ENCODE measurements at places on chromosomes 2 and 18.

DNA sequence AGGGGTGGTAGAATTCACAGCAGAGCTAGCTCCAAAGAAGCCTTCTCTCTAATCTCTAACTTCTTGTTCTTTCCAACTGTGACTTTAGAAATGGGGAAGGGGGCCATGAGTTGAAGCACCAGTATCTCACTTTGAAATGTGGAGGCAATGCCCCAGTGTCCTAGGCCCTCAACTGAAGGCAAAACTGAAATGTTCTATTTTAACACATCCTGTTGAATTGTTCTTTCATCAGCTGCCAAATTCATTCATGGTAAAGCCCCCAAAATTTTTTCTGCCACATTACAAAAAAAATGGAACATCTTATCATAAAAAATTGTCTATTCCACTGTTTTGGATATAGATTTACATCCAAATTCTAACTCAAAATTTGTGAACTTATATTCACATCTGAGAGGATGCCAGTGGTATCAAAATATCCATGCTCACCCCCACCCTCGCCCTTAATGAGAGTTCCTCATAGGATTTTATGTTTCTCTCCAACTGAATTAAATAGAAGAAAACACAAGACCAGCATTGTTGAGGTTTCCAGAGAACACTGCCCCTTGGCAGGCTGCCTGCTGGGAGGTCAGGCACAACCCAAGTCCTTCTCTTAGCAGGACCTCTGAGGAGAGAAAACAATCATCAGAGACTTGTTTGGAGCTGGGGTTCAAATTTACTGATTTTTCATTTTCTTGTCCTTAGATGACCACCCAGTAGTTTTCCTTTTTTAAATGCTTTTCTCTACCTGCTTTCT lies 147.4 kb upstream of the PGAP1 start:
- DNase-seq = no peak

DNA sequence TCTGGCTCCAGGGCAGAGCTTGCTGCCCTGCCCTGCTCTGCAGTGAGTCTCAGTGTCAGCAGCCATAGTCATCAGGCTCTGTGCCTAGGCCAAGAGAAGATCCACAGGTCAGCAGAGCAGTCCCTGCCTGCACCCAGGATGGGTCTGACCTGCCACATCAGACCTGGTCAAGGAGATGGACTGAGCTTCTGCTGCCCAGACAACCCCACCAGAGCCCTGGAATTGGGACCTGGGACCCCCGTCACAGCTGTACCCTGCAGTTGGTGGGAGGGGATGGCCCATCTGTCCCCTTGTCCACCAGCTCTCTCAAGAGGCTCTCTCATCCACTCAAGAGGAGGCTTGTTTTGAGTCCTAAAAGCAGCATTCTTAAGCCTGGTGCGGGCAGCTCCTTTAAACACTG lies 142.6 kb downstream of the TFCP2L1 start:
- no peak for DNase-seq

DNA sequence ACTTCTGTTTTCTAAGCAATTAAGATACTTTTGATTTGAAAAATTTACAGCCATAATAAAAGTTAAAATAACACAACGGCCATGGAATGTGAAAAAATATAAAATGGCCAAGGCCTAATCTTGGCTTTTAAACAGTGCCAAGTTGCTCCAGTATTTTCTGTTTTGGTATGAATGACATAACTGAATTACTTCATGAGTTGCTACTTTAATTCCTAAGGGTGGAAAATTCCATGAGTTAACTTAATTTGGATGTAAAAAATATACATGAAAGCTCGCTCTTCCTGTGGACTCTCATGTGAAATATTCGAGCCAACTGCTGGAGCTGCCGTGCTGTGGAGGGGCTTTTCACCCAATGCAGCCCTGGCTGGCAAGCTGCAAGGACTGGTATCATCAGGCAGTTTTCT lies 286.0 kb upstream of the CCDC68 start:
- no peak for DNase-seq

DNA sequence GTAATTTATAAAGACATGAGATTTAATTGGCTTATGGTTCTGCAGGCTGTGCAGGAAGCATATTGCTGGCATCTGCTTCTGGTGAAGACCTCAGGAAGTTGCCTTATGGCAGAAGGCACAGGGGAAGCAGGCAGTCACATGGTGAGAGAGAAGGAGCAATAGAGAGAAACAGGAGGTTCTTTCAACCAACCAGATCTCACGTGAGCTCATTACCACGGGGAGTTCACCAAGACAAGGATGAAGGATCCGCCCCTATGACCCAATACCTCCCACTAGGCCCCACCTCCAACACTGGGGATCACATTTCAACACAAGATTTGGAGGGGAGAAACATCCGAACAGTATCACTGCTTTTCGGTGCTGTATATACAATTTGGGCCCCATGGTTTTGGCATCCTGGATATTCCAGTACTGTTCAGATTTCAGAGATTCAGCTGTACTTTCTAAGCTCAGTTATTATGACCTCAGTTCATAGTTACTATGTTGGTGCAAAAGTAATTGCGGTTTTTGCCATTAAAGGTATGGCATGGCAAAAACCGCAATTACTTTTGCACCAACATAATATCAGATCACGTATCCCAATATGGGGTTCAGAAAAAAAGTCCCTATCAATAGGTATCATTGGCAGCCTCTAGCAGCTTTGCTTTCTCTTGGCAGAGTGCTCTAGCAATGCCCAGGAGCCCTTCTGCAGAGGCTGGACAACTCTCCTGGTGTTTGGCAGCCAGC lies 189.6 kb upstream of the SIX3 start:
- no peak for DNase-seq

- DNase-seq = no peak
These were observed 15.6 kb downstream of the COLEC12 start for GRCh38 chr18:484749-485464.

DNA sequence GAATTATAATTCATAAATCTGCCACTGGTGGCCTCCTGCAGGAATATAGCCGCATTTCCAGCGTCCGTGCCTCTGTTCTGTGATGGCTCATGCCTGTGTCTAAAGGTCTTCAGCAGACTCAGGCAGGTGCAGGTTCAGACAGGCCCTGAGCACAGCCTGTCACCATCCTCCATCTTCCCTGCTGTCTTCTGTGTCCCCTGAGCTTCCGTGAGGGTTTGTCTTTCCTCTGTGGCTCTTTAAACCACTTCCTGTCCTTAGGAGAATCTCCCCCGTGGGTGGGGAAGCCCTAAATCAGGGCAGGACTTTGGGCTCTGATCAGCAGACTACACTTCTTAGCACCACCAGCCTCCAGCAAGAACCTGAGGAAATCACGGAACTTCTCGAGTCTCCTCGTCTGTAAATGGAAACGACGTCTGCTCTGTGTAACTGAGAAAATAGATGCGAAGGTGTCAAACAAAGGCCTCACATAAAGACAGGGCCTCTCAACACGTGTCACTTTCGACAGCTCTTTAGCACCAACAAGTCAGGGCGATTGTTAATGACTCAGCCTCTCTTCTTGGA lies 24.1 kb upstream of the NFATC1 start:
- peak; percentile 74 for DNase-seq

- no peak for DNase-seq
These were observed 56.4 kb downstream of the NPAS2 start for GRCh38 chr2:100876231-100876860.

GRCh38 chr18:35158728-35159450 lies 81.9 kb upstream of the ZNF397 start:
- DNase-seq = peak; percentile 77

GRCh38 chr2:144099780-144100377 lies 420.0 kb downstream of the ZEB2 start:
- no peak for DNase-seq

- DNase-seq = no peak
These were observed 3.3 kb upstream of the TANC1 start for GRCh38 chr2:158965107-158965506.

- DNase-seq = no peak
These were observed 32.4 kb upstream of the PPM1B start for GRCh38 chr2:44136252-44136651.

- no peak for DNase-seq
These were observed 31.7 kb downstream of the EN1 start for GRCh38 chr2:118815731-118816130.

GRCh38 chr2:161190050-161190449 lies 29.8 kb downstream of the TANK start:
- no peak for DNase-seq

DNA sequence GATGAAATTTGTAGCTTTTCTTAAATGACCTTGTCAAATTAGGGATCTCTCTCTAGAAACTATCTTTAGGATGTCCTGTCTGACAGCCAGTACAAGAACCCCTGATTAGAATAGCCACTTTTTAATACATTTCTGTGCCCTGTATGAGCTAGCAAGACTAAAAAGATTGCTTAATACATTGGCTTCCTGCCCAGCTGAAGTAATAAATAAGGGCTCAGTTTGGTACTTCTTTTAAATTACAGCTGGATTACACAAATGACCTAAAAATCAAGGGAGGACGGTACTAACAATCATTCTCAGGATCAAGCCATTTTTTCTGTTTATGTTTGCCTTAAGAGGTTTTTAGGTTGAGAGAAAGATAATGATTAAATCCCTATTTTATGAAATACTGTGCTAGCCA lies 11.6 kb upstream of the OLA1 start:
- DNase-seq = no peak

DNA sequence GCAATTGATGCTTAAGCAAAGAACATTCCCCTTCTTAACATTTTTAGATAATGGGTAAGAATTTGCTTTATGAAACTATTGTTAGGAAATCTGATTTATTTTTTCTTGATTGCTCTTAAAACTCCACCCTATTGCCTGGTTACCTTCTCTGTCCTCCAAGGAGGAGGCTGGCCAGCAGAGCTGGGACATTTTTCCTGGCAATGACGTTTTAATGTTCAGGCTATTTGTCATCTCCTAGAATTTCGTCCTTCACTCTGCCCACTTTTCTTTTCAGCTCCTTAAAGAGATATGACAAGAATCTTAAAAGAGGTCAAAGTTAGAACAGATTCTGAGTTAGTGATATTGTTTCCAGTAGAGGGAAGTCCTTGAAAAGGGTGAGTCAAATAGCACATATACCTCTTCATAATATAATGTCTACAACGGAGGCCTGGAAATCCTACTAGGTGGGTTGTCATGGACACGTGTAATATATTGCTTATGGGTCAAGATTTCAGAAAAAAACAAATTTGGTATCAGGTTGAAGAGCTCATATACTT lies 141.0 kb downstream of the CMPK2 start:
- no peak for DNase-seq

DNA sequence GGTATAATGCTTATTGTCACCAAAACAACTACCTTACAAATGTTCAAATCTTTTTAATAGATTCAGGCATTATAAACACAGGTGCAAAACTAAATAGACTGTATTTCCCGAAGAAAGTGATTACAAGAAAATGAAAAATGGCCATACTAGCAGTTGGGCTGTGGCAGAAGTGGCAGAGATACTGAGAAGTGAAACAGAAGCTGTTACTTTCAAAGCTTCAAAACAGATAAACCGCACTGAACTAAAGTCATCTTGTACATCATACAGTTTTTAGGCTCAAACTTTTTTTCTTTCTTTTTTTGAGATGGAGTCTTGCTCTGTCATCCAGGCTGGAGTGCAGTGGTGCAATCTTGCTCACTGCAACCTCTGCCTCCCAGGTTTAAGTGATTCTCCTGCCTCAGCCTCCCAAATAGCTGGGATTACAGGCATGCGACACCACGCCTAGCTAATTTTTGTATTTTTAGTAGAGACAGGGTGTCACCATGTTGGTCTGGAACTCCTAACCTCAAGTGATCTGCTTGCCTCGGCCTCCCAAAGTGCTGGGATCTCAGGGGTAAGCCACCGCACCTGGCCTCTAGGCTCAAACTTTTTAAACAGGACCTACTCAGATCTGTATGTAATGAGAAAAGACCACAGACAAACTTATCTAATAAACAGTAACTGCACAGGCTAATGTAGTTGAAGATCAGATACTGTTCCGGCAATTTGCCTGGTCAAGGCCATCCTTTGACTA lies 77.9 kb upstream of the SATB2 start:
- DNase-seq = no peak

- DNase-seq = no peak
These were observed 782.3 kb downstream of the ERBB4 start for GRCh38 chr2:211756266-211756665.

- DNase-seq = no peak
These were observed 6.5 kb downstream of the SLC66A3 start for GRCh38 chr2:11161747-11162146.

DNA sequence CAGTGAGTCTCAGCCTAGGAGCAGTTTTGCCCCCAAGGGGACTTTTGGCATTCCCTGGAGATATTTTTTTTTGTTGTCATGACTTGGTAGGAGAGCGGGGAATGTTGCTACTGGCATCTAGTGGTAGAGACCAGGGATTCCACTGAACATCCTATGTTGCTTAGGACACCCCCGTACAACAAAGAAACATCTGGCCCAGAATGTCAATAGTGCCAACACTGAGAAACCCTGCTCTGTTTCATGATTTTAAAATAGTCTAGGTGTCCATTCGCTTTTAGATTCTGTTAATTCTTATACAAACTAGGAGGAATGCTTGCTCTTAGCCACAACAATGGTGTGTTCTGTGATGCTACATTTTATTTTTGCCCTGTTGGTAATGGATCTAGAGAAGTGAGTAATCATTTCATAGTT lies 225.8 kb upstream of the SIX3 start:
- no peak for DNase-seq

- DNase-seq = no peak
These were observed 16.9 kb downstream of the STEAP3 start for GRCh38 chr2:119240311-119241204.

DNA sequence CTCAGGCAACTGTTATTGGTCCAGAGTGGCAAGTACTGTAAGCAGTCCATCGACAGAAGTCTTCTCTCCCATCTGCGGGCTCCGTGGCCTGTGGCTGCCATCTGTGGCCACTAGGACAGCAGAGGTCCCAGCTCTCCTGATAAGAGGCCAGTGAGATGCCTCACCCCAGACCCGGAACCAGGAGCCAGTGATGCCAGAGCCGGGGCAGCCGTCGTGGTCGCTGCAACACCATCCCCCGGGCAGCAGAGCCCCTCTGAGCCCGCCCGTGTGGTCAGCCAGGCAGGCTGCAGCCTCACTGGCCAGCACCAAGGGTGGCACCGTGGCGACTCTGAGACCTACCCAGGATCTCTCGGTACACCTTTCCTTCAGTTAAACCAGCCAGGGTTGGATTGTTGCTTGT lies 8.7 kb downstream of the GPR148 start:
- DNase-seq = no peak

All from activated CD4-positive, alpha-beta T cell treated with anti-CD3 and anti-CD28 coated beads, Interleukin-2, amount 10 ng/mL, durations not matched to agents 24 days and 14 days (primary cell).